ENCODE measurements at places on chromosomes 5 and 9. TPM values are rescaled to one million over a fixed set of nuclear protein-coding genes. Genes with fewer than 3 reads are reported as not detected.

The SLC6A19 gene
- total RNA-seq = 1.3 TPM

The BSPRY gene
- total RNA-seq = 27.0 TPM

The NR5A1 gene
- total RNA-seq = not detected

The FOXD4L6 gene
- total RNA-seq = not detected

The NUTM2F gene
- total RNA-seq = not detected

DNA sequence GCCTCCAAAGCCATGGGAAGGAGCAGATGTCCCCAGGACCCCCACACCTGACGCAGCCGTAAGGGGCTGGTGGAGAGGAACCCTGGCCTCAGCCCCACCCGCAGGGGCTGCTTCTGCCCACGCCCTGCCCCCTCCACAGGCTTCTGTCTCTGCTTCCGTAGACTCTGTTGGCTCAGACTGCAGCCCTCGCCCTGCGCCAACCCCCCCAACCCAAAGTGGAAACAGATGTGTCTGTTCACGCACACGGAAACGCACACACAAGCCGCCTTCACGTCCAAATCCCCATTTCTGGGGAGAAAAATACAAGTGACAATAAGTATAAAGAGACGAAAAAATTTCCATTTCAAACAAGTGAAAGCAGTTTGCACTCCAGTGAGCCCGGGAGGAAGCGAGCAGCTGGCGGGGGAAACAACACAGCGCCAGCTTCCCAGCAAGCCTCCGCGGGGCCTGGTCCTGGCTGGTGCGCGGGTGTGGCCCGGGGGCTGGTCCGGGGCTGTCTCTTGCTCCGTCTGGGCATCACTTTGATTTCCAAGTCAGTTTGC lies 32.6 kb upstream of the RXRA start:
- no peak for DNase-seq

DNA sequence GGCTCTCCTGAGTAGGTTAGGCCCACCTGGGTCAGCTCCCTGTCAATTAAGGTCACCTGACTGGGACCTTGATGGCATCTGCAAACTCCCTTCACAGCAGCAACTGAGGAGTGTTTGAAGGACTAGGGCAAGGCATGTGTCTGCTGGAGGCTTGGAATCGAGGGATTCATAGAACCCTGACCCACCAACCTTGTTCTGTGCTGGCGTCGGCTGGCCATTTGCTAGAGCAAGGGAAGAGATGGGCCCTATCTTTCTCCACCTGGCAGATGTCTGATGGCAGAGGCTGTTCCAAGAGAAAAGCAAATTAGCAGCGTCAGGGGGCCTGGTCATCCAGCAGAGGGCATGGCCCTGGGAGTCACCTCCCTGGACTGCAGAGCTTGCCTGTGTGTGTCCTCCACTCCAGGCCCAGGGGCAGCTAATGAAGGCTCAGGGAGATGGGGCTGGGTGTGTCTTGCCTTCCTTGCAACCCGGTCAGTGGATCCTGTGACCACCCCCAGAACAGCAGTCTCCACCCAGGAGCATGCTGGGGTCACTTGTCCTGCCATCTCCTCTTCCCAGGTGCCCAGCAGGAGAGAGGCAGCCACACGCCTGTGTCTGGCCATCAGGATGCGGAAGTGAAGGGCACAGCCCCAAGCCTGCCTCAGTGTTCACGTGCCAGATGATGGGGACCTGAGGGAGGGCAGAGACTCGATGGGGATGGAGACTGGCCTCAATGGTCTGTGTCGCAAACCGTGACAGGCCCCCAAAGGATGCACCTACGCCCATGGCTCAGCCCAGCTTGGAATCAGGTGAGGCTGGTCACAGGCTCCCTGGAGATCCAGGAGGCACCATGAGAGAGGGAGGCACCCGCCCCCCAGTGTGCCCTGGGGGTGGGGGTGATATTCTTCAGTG lies 53.9 kb downstream of the BARX1 start:
- peak; percentile 6 for DNase-seq

DNA sequence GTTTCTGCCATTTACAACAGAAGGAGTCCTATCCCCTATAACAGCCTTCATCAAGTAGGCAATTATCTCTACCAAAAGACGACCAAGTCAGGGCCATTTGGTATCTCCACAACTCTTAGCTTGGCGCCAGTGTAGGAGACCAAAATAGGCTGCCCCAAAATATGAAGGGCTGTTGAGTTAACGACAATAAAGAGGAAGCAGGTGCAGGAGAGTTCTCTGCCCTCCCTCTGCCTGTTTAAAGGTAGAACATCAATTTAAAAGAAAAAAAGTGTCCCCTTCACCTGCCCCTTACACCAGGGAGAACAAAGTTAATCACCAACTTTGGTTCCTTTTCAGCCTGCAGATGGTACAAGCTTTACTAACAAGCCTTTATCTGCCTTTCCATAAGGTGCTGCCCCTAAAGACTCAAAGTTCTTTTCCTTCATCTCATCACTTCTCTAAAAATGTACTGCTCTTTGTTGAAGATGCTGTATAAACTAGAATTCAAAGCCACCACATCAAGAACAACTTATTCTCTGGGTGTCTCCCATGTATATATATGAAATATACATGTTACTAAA lies 33.3 kb downstream of the PPP1R2B start:
- no peak for DNase-seq

DNA sequence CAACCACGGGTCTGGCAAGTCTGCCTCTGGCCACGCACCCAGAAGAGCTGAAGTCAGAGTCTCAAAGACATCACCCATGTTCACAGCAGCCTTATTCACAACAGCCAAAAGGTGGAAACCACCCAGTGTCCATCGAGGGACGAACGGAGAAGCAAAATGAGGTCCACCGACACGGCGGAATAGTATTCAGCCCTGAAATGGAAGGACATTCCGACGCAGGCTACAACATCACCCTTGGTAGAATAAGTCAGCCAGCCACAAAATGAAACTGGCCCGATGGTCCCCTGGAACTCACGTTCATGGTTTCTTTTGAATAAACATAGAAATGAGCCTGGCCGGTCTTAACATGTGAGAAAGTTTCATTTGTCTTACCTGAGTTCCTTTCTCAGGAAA lies 16.9 kb downstream of the CCDC187 start:
- no peak for DNase-seq

DNA sequence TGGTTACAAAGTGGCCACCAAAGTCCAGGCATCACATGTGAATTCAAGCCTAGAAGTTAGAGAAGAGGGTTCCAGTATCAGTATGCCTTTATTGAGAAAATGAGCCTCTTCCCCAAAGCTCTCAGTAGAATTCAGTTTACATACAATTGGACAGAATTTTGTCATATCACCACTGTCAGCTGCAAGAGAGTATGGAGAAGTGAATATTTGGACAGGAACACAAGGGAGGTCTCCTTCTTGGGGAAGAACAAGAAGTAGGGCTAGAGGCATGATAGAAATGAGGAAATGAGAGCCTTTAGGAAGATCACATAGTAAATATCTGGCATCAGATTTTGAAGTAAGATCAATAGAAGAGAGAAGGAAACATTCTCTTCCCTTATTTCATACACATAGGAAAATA lies 27.8 kb upstream of the VLDLR start:
- DNase-seq = no peak

DNA sequence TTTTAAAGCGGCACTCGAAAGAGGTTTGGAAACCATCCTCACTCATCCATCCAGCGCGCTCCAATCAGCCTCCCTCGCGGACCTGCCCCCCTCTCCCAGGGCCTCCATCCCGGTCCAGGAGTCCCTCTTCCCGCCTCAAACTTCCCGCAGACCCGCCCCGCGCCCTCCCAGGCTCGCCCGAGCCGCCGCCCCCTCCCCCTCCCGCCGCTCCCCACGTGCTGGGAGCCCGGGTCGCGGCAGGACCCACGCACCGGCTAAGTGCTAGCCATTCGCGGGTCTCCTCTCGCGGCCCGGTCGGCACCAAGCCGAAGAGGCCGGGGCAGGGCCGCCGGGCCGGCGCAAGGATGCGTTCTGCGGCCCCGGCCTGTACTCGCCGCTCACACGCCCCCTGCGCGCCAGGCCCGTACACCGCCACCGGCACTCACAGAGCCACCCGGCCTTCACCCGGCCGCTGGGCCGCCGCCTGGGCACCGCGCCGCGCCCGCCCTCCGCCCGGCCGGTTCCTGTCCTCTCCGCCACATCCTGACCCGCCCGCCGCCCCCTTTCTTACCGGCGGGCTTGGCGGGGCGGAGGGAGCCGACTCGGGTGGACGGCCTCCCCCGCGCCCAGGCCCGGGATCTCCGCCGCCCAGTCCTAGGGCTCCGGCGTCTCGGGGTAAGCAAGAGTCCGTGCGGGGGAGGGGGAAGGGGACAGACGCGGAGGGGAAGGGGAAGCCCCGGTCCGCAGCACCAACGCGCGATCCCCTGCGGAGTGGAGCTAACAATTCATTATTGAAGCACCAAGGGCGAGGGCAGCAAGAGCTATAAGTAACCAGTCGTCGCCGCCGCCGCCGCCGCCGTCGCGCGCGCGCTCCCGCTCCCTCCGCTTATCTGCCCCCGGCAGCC lies 576 bp downstream of the CHD1 start:
- peak; percentile 67 for DNase-seq

- no peak for DNase-seq
Observed at GRCh38 chr5:173796721-173797495, 91.2 kb upstream of the CPEB4 start.

DNA sequence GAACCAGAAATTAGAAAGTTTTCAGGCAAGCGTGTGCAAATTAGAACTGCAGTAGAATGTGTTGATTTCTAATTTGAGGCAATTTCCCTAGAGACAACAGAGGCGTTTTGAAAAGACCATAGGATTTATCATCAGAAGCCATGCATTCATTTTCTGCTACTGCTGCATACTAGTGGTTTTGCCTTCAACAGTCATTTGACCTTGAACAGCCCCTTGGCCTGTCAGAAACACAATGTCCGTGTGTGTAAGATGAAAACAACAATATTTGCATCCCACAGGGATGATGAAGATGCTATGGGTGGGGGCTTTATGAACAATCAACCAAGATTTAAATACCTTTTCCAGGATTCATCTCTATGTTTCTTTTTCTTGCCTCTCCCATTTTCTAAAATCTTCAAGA lies 73.7 kb downstream of the PDE4D start:
- no peak for DNase-seq

Data from body of pancreas (tissue), 4 donors.